HS-27A (cell line): ENCODE measurements at places on chromosomes 3 and 15.
A peak's percentile ranks its signal among the peaks of the same experiment; 100 is the strongest.

DNA sequence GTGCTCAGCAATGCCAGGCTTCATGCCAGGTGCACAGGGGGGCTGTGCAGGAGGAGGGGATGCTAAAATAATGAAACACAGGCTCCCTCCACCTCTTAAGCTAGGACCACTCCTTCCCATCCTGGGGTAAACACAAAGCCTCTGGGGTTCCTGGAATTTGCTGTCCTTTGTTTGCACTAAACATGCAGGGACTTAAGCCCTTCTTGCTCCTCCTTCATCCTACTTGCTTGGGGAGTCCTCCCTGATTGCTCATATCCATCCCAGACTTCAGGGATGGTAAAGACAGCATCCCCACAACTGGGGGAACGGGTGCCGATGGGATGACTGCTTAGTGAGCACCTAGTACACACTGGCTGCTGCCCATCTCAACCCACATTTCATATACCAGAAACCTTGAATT is 5.1 kb downstream of the LINGO1 start:
- no peak for DNase-seq

- no peak for DNase-seq
Observed at GRCh38 chr3:99500485-99500884, 137.9 kb upstream of the COL8A1 start.

DNA sequence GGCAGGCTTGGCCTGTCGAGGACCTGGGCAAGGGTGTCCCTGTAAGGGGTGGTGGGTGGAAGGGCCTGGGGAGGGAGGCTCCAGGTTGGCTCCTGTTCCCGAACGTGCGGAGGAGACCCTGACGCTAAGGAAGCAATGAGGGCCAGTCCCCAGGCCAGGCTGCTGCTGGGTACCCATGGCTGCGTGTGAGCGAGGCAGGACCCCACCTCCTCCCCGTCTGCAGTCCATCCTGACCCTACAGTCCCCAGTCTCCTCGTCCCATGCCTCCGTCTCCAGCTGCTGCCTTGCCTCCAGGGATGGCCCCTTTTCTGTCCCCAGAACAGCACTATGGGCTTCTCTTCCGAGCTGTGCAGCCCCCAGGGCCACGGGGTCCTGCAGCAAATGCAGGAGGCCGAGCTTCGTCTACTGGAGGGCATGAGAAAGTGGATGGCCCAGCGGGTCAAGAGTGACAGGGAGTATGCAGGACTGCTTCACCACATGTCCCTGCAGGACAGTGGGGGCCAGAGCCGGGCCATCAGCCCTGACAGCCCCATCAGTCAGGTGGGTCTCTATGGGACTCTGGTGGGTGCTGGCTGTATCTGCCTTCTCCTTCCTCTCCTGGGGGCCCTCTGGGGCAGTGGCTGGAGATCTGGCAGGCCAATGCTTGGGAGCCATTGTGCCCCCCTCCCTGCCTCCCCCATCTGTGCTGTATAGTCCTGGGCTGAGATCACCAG is 571 bp downstream of the FES start:
- DNase-seq: no peak

DNA sequence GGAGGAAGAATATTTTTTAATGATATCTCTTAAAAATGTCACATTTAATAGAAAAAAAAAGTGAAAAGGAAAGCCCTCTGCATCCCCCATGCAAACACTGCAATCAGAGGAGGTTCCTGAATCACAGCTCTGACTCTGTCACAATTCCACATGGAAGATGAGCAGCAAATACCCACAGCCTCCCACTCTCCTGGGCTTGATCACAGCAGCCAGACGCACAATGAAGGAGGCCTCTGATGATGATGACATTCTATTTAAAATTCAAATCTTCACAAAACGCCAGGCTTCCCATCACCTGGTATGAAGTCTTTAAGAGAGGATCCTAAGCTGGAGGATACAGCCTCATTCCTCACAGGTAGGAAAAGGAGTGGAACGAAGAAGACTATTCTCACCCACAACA is 9.1 kb upstream of the DIS3L start:
- no peak for DNase-seq

DNA sequence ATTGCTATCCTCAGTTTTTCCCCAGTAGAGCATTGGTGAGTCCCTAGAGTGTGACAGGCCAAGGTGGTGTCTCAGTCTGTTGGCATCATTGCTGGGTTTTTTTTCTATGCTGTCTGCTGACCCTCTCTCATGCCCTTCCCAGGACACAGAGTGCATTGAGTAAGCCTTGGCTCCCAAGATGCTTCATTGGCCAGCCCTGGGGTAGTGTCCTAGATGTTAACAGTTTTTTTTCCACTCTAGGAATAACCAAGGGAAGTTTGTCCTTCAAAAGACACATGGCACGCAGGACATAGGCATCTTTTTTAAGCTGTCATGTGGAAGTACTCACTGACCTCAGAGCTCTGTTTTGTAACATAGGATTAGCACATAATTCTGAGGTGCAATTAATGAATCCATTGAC is 19.5 kb downstream of the ADAMTSL3 start:
- no peak for DNase-seq

GRCh38 chr3:195873281-195873887 is 35.0 kb downstream of the TNK2 start:
- no peak for DNase-seq

DNA sequence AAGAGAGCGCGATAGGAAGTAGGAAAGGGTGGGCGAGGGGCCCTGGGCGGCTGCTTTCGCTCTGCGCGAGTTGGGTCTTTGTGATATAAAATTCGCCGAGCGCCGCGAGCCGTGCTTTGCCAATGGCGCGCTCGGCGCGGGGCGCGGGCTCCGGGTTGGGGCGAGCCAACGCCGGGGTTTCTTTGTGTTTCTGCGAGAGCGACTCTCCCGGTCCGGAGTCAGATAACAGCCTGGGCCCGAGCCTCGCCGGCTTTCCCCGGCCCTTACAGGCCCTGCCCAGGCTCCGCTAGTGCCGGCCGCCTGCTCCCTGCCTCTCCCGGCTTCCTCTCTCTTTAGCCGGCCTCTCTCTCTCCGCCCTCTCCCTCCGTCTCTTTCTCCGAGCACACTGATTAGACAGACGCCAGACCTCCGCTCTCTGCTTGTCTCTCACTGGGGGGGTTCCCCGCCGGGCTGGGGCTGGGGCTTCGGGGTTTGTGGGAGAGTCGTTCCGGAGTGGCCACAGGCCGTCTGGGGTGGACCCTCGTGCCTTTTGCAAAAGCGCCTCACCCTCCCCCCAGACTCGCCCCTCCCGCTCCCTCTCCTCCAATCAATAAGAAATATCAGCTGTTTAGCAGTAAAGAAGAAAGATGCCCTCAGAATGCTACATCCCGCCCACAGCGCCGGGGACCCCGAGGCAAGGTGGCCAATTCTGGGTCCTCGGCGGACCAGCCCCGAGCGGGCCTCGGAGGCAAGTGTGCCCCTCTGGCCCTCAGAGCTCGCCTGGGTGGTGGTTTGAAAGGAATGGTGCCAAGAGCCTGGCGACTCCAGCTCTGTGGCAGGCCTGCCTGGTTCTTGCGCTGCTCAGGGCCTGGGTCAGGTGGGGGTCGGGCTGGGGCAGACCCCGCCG is 2.9 kb downstream of the NR2F2 start:
- DNase-seq: no peak

DNA sequence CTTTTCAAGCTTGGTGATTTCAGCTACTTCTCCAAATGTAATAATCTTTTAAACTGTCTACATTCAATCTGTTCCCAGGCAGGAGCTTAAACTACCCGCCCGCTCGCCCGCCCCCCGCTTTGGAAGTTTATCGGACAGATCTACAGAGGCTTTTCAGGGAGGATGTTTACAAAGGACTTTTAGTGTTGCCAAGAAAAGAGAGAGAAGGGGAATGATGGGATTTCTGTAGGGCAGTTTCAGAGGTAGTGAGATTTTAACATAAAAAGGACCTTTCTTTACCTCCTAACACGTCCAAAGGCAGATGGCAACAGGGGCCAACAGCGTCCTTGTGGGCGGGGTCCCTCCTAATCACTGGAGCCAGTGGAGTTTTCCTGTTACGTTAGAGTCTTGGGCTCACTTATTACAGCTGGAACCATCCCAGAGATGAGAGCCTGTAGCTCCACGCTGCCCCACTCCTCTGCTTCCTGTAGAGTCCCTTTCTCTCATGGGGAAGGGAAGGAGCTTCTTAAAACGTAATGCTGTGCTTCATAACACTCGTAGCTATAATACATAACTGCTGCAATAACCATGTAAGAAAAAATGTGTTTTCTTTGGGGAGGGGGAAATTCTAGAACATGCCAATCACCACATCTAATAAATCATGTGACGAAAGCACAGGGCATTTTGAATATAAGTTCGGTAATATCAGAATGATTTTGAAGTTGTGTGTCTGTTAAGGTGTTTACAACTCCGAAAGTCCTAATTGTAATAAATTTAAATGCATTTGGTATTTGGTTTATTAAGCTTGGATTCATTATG is 30.9 kb downstream of the HES1 start:
- DNase-seq: no peak

DNA sequence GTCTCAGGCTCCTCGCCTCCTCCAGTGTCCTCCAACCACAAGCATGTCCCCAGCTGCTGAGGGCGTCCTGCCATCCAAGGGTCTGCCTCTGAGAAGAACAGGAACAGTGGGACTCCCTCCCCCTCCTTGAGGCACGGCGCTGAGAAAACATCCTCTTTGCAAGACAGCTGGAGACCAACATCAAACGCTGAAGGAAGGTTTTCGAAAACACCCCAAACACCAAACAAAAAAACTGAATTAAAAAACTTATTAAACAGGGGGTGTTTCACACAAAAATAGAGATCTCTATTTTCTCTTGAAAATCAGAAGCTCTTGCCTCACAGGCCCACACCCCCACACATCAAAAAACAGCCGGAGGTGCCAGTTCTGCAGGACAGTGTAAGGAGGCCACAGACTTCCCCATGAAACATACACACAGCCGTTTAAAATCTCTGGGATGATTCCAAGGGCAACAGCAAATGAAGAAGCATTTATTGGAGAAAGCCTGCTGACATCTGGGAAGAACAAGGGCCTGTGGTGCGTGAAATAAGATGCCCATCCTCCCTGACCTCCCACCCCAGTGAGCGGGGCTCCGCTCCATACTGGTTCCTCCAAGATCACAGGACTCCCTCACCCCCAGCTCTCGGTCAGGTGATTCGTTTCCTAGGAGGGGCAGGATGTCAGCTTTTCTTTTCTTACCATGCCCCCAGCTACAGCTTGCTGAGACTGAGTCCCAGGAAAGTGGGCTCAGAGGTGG is 71.3 kb downstream of the NUP210 start:
- DNase-seq: no peak

GRCh38 chr3:85877631-85878030 is 918.8 kb downstream of the CADM2 start:
- no peak for DNase-seq

- no peak for DNase-seq
Observed at GRCh38 chr3:10997196-10997595, 4.6 kb downstream of the SLC6A1 start.

DNA sequence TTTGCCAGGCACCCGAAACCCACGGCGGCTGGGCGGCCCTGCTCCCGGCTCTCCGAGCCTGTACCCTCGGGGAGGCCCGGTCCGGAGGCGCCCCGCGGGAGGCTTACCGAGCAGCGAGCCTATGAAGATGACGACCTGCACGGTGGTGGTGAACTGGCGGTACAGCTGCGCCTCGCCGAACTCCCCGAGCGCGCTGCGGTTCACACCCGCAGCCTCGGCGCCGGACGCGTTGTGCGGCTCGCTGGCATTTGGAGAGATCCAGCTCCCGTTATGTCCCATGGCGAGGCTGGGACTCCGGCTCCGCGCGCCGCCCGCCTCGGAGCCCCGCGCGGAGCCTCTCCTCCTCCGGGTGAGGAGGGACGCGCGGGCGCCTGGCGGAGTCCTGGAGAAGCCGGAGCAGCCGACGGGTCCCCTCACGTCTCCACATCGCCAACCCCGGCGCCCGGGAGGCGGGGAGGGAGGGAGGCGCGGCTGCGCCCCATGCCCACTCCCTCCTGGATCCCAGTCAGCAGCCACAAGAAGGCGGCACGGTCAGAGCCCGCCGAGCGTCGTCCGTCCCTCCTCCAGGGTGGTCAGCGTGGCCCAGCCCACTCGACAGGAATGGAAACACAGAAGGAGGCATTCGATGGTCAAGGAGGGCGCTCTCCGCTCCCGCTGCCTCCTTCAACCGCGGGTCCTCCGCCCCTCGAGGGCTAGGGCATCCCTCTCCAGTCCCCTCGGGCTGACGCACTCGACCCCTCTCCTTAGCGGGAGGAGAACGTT is at the start of gene GPR176:
GPR176 (minus strand) TSS at position 519 of the 762 bp plus-strand sequence; CDS start at position 279, 240 bp downstream.
- DNase-seq: peak; percentile 79

DNA sequence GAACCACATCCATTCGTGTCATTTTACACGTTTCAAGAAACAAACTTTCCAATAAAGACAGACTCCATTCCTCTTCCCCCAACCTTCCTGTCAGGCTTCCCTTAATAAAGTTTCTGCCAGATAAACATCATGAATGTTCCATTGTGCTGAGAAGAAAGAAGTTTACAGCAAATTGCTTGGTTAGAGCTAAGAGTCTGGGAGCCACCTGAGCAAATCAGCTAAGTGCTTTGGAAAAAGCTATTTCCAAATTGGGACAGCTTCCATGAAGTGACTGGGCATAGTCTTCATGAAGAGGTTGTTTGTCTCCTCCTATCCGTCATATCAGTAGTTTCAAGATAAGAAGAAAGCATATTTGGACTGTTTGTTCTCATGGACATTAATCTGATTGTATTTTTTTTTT is 77.0 kb downstream of the MAGI1 start:
- no peak for DNase-seq

- no peak for DNase-seq
Observed at GRCh38 chr3:76679541-76679940, 360.4 kb upstream of the ROBO2 start.

DNA sequence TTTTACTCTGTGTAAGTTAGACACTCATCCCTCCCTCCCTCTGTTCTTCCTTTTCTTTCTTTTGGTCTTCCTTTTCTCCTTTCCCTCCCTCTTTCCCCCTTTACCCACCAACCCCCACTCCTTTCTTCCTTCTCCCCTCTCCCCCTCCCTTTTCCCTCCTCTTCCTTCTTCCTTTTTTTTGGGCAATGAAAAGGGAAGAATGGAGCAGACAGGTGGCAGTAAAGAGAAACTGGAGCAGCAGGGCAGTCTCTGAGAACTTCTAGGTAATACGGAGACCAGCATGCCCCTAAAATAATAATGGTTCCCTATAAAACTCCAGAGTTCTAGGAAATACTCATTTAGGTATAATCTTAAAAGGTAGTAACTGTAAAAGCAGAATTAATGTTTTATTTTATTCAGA is 11.4 kb upstream of the GPR171 start:
- DNase-seq: no peak

DNA sequence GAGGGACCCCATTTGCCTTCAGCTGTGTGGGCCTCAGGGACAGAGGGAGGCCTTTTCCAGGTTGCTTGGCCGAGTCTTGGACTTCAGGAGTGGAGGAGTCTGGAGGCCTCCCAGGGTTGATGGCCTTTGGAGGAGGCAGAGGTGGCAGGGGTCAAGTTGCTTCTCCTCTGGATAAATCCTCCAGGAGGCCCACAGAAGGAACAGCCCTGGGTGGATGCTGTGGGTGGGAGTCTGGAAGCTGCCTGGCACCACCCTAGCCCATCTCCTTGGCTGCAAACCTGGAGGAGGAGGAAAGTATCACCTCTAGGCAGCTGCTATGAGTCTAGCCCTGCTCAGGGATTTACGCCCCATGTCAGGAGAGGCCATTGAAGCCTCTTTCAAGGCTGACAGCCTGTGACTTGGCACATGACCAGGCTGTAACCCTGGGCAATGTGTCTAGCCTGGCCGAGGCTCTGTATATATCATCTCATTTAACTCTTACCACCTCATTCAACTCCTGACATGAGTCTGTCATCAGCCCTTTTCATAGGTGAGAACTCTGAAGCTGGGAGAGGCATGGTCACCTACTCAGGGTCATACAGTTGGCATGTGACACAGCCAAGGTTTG is 2.9 kb upstream of the PRKCD start:
- DNase-seq: no peak

- DNase-seq: no peak
Observed at GRCh38 chr15:83352119-83352518, 67.7 kb upstream of the BNC1 start.
